NCI-H774 (cell line): ENCODE measurements at places on chromosomes 12 and 14.

DNA sequence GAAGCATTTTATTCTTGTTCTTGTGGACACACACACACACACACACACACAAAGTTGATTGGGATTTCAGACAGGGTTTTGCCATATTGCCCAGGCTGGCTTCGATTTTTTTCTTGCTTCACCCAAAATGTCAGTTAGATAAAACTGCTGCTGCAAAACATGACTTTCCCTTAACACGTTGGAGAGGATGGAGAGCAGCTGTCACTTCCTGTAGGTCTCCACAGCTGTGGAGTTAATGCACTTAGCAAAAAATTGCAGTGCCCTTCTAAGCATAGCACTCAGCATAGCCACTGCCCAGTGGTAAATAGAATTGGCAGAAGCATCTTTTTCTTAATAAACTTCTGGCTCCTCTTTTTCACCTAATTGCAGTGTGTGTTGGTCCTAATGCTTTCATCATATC, 54.5 kb downstream of the PDZRN4 start:
- DNase-seq = no peak

GRCh38 chr12:8145754-8146441, 10.9 kb upstream of the ZNF705A start:
- peak; percentile 1 for DNase-seq

DNA sequence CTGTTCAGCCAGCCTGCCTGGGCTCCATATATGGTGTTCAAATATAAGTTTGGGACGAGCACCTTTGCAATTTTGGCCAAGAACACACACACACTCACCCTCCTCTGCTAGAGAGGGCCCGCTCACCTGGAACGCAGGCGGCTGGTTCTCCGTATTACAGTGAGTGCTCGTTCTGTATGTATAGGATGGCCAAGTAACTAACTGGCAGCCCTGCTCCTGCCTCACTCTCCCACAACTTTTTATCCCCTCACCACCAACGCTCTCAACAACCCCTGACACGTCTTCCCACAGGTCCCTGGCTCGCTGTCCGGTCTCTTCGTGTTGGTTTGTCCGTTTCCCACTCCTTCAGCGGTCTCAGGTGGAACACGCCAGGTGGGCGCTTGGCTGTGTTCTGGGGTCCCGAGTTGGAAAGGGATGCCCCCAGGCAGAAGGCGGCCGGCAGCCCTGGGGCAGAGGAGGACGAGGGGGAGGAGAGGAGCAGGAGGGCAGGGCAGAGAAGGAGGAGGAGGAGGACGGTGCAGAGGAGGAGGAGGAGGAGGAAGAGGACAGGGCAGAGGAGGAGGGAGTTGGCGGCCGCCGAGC, 398 bp upstream of the MSRB3 start:
- no peak for DNase-seq

DNA sequence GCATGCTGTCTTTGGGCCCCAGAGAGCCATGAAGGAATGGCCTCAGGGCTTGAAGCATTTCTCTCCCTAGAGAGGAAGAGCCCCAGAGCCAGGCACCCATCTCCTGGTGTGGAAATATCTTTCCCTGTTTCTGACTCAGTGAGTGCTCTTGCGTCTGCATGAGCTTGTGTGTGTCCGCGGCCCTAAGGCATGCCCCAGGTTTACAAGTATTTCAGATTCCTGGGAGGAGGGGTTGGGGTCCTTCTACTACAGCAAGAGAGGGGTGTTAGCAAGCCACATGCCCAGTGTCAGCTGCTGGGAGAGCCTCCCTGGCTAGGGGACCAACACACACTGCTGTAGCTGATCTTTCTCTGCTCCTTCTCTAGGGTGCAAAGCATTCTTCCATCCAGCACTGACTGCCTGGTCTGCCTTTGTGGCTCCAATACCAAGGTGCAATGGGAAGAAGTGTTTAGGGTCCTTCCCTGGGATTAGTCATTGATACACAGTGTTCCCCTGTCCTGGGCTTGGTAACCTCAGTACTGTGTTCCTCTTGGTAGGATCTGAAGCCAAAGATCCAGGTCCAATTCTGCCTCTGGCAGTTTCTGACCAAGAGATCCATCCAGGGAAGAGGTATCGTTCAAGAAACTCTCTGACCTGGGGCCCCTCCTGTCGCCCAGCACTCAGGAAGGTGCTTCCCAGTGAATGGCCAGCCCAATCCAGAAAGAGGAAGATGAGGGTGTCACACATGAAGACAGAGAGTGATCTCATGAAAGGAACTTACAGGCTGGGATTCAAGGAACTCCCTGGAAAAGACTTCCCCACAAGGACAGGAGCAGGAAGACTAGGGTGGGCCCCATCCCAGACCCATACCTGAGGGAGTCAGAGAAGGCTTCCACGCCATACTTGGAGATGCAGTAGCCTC, 3.1 kb downstream of the RDH16 start:
- no peak for DNase-seq

GRCh38 chr12:102107970-102108369, 11.9 kb downstream of the NUP37 start:
- DNase-seq = no peak
